ENCODE measurements at places on chromosomes 6 and 20.

GRCh38 chr6:152993431-152993830, 9.1 kb downstream of the MTRF1L start:
- DNase-seq: no peak

DNA sequence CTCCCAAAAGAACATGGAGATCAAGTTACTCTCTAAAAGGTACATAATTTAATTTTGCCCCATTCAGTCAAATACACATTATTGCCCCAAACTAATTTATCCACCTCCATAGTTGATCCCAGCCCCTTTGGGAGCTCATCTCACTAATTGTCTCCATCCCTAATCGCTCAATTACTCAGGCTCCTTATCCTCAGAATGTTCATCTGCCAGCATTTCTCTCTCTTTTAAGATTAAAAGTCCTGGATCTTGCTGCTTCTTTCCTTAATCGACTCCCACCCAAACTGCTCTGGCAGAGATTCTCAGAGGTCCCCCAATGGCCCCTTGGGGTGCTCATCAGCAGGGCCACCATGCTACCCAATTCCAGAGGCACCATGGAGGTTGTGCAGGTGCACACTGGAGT, 18.4 kb upstream of the NNAT start:
- no peak for DNase-seq

DNA sequence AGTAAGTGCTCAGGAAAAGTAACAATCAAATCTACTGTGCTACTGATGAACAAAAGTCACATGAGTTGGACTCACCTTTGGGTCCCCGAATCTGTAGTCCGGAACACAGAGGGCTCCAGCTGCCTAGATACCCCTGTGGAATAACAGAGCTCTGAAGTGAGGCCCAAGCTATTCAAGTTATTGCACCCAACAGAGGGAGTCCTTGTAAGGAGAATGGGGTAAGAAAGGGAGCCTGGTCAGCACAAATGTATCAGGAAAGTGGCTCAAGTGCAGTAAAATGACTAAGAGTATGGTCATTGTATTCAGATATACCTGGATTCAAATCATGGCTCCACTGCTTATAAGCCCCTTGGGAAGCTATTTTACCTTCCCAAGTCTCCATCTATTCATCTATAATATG, 20.9 kb downstream of the EDN1 start:
- no peak for DNase-seq

DNA sequence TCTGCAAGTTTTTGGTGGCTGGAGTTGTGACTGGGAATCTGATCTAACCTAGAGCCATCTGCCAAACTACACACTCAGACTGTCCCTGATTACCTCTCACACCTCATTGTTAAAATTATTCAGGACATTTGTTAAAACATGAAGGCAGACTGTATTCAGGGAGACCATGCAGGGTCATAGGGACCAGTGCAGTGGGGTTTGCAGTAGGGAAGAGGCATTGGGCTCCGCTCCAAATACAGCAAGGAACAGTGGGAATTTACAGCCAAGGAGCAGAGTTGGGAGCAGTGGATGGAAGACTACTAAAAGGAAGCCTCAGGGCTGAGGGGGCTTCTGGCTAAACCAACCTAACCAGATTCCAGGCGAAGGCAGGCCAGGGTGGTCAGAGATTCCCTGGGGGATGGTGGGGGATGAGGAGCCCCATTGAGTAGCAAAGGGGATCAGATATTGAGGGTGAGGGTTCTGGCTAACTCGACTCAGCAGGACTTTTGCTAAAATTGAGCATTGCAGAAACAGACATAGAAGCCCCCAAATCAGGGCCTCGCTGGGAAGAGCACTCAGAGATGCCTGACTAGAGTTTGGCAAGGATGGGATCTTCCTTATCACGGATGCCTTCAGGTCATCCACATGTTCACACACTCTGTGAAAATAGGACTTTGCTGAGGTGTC, 172.0 kb downstream of the ZDHHC14 start:
- DNase-seq: no peak

GRCh38 chr6:43628393-43629103, 516 bp downstream of the GTPBP2 start:
- DNase-seq: peak; percentile 17

DNA sequence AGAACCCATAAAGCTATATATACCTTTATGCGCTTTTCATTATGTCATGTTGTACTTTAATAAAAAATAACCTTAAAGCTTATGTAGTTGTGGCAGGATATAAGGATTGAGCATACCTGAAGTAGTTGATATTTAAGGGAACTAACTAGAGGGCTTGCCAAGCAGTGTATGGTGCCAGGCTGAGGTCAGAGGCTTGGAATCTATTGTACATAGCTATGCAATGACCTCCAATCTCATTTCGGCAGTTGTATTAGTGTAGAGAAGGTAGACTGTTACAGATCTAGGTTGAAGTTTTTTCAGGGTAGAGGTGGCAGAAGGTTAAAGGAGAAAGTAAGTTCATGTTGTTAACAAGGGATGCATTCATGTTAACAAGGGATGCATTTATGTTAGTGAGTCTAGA, 397.7 kb upstream of the HS3ST5 start:
- DNase-seq: no peak

DNA sequence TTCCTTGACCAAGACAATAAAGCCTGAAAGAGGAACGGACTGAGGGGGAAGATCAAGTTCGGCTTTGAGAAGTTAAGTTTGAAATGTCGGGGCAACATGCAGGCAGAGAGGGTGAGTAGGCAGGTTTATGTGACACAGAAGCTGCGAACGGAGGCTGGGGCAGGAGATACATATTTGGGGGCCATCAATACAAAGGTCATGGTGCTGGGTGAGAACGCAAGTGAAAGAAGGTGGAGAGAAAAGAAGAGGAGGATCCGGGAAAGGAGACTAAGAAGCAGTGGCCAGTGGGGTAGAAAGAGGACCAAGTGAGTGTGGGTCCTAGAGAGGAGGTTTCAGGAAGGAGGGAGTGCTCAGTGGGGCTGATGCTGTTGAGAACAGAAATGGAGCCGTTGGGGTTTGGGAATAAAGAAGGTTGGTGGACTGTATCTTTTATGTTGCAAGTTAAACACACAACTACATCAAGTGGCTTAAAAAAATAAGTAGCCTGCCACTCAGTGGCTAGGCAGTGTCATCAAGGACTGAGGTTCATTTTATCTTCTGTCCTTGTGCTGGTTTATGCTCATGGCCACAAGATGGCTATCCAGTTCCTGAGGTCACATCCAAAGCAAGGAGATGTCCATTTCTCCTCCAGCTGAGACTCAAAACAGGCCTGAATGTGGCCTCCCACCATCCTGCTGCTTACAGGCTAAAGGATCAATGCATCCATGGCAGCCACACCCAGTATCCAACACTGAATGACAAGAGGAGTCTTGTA, 1.7 kb upstream of the BLCAP start:
- no peak for DNase-seq

- DNase-seq: no peak
Observed at GRCh38 chr20:4329232-4329631, 313.9 kb upstream of the RNF24 start.

DNA sequence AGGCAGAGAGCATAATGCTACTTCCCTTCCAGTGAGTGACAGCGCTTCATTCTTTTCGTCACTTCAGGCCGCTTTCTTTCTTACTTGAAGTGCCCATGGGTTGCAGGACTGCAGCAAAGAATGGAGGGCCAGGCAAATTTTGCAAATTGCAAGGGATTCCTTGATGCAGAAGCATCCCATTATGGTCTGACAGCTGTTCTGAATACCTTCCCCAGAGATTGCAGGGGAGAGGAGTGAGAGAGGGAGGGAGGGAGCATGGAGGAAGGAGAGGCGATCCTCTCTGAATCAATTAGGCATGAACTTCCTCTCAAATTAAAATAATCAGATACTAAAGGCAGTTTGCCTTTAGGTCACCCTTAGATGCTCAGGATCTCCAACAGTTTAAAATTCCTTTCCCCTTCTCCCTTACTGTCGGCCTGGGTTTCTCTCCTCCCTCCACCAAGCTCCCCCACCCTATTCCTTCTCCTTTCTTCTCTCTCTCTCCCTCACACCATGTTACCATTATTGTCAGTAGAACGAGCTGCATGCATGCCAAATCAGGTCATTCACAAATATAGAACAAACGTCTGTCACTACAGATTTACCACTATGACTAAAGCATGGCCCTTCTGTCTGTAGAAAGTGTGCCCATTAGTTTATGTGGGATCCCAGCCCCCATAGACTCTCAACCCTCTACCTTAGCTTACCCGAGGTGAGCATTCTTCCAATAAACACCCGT, 289.2 kb downstream of the CD83 start:
- DNase-seq: no peak

GRCh38 chr6:9403736-9404135, 968.4 kb upstream of the SLC35B3 start:
- DNase-seq: no peak

- no peak for DNase-seq
Observed at GRCh38 chr6:116010790-116011401, 49.8 kb downstream of the FRK start.

- no peak for DNase-seq
Observed at GRCh38 chr6:139248911-139249310, 42.9 kb downstream of the TXLNB start.

DNA sequence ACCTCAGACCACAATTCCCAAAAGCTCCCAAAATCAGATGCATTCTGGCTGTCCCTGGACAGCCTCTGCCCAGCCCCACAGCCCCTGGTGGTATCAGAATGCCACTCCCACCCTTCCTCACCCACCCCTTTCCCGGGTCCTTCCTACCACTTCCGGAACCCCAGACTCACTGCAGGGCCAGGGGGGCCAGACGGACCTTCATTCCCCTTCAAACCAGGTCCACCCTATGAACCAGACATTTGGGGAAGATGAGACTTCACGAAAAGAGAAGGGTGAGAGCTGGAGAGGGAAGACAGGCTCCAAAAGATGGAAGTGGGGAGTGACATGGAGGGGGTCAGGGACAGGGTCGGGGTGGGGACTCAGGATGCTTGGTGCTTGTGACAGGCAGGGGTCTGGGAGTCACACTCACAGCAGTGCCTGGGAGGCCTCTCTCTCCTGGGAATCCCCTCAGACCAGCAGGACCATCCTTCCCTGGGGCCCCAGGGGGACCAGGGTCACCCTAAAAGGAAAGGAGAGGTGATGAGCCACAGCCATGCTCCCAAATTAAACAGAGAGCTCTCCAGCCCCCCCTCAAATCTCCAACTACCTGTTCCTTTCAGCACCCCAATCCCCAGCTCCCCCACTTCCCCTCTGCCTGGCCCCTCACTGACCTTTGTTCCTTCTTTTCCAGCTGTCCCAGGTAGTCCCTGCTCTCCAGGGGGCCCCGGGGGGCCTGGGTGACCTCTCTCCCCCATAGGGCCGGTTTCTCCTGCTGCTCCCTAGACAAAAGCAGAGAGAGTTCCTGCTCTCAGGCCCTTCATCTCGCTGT, 20.2 kb downstream of the COL11A2 start:
- no peak for DNase-seq

DNA sequence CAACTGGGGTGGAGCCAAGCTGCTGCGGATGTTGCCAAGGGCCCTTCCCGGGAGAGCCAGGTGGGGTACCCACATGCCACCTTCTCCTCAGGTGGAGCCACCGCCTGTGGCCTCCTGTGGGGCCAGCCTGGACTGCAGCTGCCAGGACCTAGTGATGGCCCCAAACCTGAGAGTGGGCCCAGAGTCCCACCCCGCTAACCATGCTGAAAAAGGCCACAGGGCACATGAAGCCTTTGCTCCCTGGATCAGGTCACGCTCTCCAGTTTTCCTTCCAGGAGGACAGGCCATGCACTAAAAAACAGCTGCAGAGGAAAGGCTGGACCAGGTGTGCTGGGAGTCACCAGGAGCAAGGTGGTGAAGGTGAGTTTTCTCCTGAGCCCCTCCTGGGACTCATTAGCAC, 73.9 kb upstream of the SLC22A16 start:
- DNase-seq: no peak

DNA sequence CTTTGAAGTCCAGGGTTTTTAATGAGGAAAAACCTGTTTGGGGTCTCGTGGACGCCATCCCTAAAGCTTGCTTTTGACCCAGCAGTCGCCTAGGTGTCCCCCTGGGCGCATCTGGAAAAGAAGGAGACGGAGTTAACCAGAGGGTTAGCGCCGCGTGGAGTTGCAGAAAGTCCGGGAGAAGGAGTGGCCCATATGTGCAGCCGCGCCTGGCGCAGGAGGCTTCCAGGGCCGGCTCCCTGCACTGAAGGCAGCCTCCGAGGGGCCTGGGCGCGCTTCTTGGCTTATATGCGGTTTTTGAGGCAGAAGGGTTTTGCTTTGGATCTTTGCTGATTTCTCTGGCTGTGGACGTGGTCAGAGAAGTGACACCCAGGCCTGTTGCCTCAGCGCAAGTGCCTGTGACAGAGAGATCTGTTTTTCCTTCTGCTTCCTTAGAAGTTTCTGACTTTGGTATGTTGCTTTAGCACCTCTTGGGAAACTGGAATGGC, 987 bp downstream of the TMEM181 start:
- DNase-seq: no peak

- no peak for DNase-seq
Observed at GRCh38 chr6:20169119-20169557, 43.1 kb downstream of the MBOAT1 start.

- no peak for DNase-seq
Observed at GRCh38 chr20:41952166-41952565, 334.0 kb upstream of the CHD6 start.

DNA sequence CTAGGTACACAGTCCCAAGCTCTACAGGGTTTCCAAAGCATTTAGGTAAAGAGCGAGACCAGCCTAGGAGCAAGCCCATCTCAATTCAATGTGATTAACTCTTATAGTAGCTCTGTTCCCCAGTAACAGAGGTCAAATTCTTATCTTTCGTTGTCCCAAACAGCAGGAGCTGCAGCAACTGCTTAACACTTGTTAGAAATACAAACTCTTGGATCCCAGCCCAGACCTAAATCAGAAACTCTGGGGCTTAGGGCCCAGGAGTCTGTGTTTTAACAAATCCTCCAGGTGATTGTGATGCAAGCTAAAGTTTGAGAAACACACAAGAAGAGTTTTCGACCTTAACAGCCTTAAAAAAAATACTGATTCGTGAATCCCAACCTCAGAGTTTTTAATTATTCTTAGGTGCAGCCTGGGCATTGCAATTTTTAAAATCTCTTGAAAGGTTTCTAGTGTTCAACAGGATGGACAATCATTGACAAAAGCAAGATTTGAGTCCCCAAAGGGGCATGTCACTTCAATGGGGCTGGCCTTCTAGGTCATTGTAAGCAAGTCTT, 127.4 kb upstream of the HCRTR2 start:
- no peak for DNase-seq

DNA sequence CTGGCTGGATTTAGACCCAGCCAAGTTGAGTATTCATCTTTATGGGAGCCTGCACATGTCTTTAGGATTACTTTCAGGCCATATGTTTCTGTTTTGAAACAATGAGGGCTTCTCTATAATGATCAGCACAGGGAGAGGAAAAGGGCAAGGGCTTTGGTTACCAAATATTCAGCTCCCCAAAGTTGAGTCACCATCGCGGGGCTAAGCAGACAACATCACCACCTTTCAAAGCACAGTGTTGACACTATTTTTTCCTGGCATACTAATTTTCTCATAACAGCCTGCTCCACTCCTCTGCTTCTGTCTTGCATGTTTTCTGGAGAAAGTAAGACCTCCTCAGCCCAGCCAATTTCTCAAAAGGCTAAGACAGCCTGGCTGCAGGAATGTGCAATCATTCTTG, 4.9 kb downstream of the SCML4 start:
- no peak for DNase-seq

GRCh38 chr6:1004885-1005630, 306.8 kb upstream of the FOXQ1 start:
- DNase-seq: no peak
